ENCODE measurements at places on chromosomes 2 and 18. TPM values are rescaled to one million over a fixed set of nuclear protein-coding genes. Genes with fewer than 3 reads are reported as not detected.

DNA sequence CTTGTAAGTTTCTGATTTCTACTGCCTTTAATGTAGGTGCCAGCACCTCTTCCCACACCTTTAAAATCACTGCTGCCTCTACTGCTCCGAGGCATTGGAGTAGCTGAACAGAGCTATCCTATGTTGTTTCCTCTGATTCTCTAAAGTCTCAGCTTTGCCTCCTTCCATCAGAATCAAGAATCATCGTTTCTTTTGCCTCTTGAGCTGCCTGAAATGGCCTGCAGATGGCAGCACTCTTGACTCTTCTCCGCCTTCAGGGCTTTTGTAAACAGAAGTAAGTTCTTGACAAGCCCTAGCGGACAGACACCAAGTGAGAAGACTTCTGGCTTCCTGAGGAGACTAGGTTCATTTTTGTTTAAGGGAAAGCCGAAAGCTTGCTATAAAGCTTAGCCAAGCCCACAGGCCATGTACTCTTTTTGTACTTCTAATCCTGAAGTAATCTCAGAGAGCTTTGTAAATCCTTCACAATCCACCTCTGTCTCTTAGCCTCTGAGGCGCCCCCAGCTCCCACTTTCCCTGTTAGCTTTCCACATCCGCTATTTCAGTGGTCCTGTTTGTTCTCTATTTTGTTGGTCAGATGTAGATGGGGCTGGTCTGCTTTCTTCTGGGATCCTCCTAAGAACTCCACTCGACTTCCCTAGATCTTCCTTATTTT, 48.4 kb downstream of the GTF3C3 start:
- peak; percentile 77 for DNase-seq

DNA sequence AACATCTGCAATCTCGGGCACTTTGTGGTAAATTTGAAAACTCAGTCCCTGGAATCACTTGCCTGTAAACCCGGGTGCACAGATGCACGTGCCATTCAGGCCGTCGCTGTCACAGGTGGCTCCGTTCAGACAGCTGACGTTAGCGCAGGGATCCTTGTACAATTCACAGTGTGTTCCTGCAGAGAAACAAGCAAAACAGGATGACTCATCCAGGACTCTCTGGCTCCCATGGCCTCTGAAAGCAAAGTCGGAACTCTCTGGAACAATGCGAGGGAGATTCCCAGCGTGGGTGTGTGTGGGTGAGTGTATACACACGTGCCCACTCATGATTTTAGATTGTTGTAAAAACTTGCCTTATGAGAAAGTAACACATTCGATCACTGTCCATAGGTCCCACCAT, 136.1 kb upstream of the PID1 start:
- DNase-seq = peak; percentile 70

- DNase-seq = no peak
Measured at GRCh38 chr2:86224645-86225355, 25.5 kb downstream of the MRPL35 start.

GRCh38 chr2:127101756-127102477, 5.0 kb downstream of the BIN1 start:
- DNase-seq = no peak

DNA sequence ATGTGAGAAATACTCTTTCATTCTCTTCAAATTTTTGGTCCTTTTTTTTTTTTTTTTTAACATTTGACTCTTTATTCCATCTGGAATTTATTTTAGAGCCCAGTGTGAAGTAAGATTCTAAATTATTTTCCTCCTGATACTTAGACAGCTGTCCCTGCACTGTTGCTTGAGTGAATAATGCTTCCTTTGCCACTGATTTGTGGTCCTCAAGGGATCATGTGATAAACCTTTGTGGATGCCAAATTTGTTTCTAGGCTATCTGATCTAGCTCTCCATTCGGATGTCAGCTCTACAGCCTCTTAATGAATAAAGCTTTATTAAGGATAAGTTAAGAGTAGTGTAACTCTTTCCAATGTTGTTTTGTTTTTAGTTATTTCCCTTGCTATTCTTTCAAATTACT, 142.3 kb downstream of the SMAD7 start:
- peak; percentile 37 for DNase-seq

DNA sequence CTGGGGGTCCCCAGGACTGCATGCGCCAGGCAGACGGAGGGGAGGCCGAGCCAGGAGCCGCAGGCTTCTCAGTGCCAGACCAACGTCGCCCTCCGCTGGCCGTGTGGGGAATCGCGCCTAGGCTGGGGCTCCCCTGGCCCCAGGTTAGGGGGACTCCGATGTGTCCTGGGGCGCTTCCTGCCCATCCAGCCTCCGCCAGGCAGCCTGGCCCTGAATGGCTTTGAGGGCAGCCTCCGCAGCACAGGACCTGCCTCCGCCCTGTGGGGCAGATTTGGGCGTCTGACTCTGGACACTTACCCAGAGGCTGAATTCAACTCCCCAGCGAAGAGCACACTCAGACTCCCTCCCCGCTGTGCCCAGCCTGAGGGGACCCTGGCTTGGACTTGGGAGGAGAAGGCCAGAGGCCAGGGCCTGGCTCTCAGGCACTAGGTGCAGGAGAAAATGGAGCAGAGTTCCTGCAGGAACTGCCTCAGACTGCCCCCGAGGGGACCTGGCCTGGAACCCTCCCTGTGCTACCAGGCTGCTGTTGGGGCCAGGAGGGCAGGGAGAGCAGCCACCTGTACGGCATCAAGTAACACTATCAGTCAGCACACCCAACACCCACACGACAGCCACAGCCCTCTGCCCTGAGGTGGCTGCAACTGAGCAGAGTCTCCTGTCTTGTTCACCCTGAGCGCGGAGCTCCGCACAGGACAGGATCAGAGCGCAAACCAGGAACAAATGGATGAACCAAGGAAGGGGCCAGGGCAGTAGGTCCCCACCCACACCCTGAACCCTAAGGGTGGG, 597 bp upstream of the TEKT4 start:
- DNase-seq = no peak

- no peak for DNase-seq
Measured at GRCh38 chr2:111662771-111663470, 221.1 kb downstream of the ANAPC1 start.

DNA sequence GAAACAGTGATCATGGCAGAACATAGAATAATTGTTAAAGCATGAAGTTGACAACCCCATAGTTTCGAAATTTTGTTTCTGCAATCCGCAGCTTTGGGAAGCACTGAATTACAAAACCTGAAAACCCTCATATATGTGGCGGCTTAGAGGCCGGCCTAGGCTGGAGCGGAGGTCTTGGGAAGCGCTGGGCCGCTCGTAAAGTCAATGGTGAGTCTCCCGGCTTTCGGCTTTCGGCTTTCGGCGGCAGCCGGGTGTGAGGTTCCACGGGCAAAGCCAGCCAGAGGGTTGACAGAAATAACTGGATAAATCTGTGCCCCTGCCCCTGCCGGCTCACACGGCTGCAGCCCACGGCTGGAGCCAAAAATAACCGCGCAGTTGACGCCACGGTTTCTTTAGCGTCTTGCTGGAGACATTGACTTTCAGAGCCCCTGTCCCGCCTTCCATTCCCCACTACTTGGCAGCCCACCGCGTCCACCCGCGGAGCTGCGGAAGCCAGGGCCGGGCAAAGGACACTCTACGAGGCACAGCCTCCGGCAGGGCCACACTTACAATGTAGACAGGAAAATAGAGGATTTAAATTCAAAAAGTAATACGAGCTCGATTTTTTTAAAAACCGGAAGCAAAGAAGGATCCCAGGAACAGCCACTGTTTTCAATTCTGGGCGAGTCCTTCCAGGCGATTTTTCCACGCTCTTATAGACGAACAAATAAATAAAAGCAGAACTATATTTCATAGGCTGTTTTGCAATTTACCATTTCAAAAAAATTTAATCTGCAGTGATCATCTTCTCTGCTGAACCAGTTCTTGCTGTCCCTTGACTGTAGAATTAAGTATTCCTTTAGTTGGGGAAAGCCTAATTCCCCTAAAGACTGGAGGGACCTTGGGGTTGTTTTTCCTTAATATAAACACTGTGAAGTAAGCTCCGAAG, 28.3 kb upstream of the ATP6V1B1 start:
- no peak for DNase-seq

DNA sequence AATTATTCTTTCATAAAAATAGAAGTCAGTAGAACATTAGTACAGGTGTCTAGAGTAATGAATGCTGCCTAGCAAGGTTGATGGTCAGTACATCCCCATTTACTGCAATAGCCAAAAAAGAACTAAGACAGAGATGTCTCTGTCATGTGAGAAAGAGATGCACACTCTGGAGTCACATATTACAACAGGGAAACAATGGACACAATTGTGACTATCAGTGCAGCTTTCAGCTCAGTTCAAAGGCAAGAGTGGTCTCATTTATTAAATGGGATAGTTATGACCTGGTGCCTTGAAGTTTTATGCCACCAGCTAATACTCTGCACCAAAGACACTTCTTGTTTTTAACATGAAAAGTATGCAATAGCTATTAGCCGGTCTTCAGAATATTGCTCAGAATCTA, 194.9 kb upstream of the CHAC2 start:
- no peak for DNase-seq

GRCh38 chr18:22034276-22034675, 135.1 kb upstream of the GATA6 start:
- DNase-seq = no peak

DNA sequence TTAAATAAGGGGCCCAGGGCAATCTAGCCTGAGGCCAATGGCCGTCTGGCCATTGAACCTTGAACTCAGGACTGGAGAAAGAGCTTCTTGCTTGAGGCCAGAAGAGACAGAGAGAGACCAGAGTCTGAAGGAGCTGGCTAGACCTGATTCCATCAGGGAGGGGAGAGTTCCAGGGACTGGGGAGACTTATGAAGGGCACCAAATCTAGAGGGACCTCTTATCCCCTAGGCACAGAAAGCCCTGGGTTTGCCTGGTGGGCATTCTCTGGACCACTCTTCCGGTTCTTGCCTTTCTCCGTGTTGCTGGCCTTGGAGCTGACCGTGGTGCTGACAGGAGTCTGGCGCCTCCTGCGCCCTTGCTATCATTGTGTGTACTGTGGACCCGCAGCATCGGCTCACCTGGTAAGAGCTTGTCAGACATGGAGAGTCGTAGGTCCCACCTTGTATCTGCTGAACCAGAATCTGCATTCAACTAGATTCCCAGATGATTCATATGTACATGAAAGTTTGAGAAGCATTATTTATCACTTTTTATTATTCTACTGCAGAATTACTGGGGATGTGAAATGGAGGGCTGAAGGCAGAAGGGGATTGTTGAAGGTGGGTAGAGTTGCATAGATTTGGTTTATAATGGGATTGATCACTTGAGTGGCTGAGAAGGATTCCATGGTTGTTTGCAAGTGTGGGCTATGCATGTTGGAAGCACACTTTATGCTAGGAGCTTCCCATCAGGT, 4.3 kb upstream of the TRPM8 start:
- peak; percentile 39 for DNase-seq

DNA sequence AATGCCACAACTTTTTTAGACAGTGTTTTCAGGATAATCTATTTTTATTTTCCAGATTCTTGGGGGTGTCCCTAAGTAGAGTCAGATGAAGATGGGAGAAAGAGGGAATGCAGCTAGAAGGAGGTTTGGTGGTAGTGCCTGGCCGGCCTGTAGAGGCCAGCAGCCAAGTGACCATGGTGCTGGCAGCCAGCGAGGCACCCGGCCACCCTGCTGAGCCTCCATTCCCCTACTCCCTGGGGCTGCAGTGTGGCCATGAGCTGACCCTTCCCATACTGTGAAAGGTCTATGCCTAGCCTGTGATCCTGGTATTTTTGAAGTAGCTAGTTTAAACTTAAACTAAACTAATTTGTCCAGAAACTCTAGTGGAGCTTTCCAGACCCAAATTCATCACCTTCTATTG, 268.6 kb downstream of the CYRIA start:
- no peak for DNase-seq

DNA sequence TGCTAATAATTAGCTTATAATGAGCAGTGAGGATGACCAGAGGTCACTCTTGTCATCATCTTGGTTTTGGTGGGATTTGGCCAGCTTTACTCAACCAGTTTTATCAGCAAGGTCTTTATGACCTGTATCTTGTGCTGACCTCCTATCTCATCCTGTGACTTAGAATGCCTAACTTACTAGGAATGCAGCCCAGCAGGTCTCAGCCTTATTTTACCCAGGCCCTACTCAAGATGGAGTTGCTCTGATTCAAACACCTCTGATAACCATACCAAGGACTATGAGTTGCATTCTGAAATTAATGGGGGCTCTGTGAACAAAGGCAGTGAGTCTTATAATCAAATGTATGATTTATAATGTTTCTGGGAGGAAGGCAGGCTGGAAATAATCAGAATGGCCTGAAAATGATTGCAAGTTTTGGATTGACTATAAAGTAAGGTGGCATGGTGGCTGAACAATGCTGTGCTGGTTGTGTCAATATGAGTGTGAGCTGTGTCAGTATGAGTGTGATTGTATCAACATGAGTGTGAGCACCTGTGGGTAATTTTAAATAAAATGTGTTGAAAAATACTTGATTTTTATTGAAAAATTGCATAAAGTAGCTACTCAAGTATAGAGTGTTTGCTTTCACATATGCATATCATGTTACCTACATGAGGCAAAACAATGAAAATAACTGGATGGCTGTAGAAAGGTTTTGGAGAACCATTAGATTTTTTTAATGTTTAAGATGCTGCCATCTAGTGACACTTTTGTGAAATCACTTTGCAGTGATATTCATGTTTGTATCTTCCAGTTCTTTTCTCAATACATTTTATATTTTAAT, 103.0 kb downstream of the KYNU start:
- DNase-seq = peak; percentile 53

Gene RUFY4
- not detected for total RNA-seq

Gene PLGLB2
- total RNA-seq = 2.1 TPM

Gene UGT1A8
- not detected for total RNA-seq
